Stimulated activated CD4-positive, alpha-beta T cell treated with anti-CD3 and anti-CD28 coated beads, Interleukin-2, amount 100 ng/mL, for 24 hours (primary cell): ENCODE measurements at places on chromosomes 13 and 19.

- no peak for DNase-seq
These were observed 750 bp upstream of the AMH start for GRCh38 chr19:2248136-2249009.

GRCh38 chr19:5996623-5997320 is 18.8 kb upstream of the RANBP3 start:
- DNase-seq, result no peak

- no peak for DNase-seq
These were observed 463.2 kb downstream of the KLF12 start for GRCh38 chr13:73671011-73671410.

GRCh38 chr13:75360170-75360569 is 121.8 kb downstream of the TBC1D4 start:
- DNase-seq, result no peak

DNA sequence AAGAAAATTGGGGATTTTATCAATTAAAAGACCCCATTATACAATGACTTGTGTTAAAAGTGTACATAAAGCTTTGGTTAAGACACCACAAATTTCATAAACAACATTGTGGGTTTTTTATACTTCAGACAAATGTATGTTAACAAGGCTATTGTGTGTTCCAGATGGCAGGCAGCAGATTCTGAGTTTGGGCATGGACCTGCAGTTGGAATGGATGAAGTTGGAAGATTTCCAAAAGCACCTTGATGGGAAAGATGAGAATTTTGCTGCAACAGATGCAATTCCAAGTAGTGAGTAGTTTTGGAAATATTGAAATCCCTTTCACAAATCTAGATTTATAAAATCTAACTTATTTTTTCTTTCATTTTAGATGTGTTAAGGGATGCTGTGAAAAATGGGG is 25.4 kb downstream of the MPHOSPH8 start:
- no peak for DNase-seq

DNA sequence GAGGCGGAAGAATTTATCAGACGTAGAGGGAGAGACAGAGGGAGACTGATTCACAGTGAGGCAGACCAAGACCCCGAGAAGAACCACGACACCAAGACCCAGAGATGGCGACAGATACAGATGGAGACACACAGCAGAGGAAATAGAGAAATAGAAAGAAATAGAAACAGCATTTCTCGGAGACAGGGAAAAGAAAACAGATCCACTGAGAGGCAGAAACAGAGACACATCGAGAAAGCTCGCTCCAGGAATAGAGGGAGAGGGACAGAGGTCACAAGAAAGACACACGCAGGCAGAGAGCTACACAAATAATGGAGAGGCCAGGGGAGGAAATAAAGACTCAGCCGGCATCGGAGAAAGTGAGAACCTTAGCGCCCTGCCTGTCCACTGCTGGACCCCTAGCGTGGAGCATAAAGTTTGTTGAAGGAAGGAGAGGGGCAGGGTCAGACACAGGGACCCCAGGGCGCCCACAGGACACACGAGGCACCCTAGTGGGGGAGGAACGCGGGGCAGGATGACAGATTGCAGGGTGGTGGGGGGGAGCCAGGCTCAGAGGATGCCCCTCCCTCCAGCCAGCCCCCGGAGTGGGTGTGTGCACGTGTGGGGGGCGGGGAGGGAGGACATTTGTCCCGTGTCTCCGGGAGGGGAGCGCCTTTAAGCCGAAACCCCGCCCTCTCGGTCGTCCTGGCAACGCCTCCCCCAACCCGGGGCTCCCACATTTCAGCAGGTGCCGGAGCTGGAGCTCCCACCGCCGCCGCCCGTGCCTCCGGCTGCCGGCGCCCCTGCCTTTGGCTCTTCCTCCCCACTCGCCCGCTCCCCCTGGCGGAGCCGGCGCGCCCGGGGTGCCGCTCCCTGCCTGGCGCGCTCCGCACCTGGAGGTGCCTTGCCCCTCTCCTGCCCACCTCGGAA is at the start of gene PRKCG:
TSS of gene PRKCG (plus strand) at position 716 of the 909 bp plus-strand sequence. CDS start 298 bp downstream, outside the sequence.
- peak; percentile 50 for DNase-seq

DNA sequence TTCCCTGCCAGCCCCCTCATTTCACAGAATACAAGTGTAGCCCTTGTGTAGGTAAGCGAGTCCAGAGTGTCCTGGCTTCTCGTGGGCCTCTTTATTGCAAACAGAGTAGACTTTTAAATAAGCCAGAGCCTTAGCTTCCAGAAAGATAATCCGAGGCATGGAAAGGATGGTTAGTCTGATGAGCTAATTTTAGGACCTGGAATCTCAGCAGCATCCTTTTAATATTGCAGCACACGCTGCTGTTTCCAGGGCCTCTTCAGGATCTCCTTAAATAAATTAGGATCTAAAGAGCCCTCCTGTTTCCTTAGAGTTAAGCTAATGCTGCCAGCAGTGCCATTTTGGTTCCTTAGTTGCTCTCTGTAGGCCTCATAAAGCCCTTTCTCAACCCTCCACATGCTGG is 99.2 kb downstream of the RFC3 start:
- no peak for DNase-seq

- no peak for DNase-seq
These were observed 137.0 kb downstream of the SLITRK6 start for GRCh38 chr13:85662186-85662585.

DNA sequence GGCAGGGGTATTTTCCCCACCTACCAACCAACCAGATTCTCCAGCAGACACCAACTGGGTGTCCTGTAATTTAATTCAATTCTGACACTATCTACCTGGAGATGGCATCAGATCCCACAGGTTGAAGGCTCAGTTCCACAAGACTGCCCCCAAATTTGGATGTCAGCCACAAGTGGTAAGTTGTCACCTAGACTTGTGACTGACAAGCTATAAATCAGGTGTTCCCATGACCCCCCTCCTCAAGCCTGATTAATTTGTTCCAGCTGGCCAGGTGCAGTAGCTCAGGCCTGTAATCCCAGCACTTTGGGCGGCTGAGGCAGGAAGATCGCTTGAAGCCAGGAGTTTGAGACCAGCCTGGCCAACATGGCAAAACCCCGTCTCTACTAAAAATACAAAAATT is 10.6 kb upstream of the HAUS5 start:
- DNase-seq, result no peak

DNA sequence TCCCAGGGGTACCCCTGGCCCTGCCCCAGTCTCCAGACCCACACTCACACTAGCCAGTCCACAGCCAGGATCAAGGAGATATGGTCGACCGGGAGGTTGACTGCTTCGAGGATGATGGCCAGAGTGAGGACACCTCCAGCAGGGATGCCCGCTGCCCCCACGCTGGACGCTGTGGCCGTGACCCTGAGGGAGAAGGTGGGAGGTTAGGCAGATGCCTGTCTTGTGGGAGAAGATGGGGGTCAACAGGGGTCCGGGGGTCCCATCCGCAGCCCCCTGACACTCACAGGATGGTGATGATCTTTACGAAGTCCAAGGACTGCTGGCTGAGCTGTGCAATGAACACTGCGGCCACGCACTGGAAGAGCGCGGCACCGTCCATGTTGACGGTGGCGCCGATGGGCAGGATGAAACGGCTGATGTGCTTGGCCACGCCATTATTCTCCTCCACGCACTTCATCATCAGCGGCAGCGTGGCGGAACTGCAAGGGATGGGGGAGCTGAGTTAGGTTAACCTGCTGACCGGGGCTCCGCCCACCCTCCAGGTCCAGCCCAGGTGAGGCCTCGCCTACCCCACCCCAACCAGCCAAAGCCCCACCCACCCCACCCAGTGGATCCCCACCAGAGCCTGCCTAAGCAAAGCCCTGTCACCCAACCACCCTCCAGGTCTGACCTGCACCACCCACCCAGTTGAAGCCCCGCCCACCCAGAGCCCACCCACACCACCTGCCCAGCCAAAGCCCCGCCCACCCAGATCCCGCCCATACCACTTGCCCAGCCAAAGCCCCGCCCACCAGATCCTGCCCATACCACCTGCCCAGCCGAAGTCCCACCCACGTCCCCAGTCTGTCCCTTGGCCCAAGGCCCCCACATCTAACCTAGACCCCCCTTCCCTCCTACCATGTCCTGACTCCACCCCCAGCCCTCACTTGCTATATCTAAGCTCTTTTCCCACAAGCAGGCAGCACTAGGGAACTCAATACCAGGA is 11.2 kb downstream of the SLC1A5 start:
- DNase-seq, result no peak
